Fibroblast of pulmonary artery (primary cell): ENCODE measurements at places on chromosomes 5 and 9.

DNA sequence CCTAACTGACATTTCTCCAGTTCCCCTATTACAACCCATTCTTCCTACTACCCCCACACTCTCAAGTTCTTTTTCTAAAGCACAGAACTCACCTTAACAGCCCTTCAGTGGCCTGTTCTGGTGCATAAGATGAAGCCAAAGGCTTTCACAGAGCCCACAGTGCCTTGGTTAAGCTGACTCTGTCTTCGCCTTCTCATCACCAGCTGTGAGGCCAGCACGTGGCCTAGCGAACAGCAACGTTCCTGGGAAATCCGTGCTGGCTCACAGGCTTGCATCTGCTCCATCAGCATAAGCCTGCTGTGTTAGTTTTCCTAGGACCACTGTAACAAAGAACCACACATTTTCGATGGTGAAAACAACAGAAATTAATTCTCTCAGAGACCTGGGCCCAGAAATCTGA, 67.9 kb upstream of the LPAR1 start:
- DNase-seq, result no peak

DNA sequence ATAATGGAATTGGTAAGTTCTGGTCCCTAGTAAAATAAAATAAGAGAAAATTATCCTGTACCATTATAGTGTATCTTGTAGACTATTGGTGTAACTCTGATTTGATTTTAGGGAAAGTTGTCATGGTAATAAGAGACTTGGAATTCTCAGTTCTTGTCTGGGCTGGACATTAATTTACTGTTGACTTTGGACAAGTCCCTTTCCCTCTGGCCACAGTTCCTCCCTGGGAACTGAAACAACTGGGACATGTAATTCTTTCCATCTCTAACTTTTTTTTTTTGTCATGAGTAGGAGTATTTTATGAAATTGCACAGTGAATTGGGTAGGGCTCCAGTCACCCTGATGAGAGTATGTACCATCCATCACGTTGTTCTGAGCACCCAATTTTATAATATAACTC, 15.0 kb downstream of the GLRA1 start:
- no peak for DNase-seq

DNA sequence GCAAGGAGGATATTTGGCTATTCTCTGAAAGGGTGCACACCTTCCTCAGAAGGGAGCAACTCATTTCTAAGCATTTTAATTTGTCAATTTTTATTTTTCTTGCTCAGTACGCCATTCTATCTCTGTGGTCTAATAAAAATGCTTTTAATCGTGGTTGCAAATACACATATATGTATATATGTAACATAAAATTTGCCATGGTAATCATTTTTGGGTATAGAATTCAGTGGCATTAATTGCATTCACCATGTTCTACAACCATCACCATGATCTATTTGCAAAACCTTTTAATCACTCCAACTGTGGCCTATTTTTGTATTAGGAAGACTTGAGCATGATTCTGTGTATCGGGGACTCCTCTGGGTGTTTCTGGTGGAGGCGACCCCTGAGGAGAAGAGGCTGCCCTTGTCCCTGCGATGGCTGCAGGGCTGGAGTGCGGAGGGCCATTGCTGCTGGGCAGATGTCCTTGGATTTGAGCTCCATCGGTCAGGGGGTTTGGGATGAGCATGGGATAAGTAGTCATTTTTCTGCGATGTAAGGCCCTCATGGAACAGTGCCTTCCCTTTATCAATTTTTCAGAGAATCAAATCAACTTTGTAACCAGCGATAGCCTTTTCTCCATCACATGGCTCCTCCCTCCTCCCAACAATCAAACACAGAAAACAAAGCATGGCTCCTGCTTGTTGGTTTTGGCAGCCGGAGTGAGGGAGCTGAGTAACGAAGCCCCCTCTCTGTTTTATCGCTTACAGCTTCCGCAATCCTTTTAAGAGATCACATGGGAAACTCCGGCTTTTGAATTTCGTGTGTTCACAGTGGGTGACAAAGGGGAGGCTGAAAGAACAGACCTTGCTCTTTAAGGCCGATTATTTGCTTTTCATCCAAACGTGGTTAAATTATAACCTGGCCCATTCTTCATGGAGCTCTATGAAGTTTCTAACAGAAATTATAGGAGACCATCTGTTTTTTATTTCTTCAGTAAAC, 187.3 kb downstream of the TENT4A start:
- DNase-seq, result no peak

DNA sequence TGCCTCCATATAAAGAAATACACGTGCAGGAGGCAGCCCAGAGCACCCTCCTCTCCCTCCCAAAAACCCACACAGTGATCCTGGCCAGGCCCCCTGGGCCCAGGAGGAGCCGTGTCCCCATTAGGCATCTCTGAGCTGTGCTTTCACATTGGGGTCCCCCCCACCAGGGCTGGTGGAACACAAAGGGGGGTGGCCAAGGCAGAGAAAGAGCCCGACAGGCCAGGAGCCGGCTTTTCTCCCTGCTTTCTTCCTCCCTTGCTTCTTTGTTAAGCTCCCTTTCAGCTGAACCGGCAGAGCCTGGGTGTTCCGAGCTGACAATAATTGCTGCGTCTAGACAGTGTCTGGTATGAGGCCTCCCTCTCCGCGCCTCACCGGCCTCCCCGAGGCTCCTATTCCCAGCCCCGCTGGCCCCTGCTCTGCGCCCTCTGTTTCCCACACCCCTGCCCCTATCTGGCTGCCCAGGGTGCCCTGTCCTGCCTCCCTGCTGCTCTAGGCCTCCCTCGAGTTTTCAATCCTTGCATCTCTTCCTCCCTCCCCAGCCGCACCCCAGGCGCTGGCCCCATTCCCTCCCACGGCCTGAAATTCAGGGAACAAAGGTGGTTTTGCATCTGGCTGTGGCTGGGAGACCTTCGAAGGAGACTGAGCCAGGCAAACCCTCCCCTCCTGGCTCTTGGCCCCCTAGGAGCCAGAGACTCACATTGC, 120.6 kb downstream of the C9orf50 start:
- DNase-seq, result peak; percentile 43

GRCh38 chr5:64972591-64972990, 203.9 kb downstream of the CWC27 start:
- DNase-seq, result no peak

DNA sequence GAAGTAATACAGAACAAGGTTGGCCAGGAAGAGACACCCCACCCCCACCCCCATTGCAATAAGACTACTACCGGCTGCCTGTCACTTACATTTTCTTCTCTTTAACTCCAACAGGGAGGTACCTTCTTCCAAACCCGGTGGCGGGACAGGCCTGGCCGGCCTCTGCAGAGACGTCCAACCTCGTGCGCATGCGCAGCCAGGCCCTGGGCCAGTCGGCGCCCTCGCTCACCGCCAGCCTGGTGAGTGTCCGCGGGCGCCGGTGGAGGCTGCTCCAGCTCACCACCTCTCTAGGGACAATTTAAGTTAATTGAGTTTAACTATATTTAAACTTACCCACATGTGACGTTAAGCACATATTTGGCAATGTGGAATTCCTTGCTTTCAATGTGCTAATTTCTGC, 192.4 kb downstream of the MAST4 start:
- DNase-seq, result no peak

GRCh38 chr5:132826424-132827082, 3.9 kb downstream of the SHROOM1 start:
- no peak for DNase-seq

DNA sequence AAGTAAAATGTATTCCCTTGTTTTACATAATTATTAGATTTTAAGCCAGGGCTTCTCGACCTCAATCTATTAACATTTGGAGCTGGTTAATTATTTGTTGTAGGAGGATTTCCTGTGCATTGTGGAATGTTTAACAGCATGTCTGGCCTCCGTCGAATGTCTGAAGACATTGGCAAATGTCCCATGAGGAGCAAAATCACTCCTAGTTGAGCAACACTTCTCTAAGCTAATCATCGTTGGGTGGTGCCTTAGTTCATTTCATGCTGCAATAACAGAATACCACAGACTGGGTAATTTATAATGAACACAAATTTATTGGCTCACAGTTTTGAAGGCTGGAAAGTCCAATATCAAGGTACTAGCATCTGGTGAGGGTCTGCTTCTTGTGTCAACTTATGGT, 13.4 kb upstream of the VPS13A start:
- DNase-seq, result peak; percentile 91
